ENCODE measurements at places on chromosomes 6 and 20.

DNA sequence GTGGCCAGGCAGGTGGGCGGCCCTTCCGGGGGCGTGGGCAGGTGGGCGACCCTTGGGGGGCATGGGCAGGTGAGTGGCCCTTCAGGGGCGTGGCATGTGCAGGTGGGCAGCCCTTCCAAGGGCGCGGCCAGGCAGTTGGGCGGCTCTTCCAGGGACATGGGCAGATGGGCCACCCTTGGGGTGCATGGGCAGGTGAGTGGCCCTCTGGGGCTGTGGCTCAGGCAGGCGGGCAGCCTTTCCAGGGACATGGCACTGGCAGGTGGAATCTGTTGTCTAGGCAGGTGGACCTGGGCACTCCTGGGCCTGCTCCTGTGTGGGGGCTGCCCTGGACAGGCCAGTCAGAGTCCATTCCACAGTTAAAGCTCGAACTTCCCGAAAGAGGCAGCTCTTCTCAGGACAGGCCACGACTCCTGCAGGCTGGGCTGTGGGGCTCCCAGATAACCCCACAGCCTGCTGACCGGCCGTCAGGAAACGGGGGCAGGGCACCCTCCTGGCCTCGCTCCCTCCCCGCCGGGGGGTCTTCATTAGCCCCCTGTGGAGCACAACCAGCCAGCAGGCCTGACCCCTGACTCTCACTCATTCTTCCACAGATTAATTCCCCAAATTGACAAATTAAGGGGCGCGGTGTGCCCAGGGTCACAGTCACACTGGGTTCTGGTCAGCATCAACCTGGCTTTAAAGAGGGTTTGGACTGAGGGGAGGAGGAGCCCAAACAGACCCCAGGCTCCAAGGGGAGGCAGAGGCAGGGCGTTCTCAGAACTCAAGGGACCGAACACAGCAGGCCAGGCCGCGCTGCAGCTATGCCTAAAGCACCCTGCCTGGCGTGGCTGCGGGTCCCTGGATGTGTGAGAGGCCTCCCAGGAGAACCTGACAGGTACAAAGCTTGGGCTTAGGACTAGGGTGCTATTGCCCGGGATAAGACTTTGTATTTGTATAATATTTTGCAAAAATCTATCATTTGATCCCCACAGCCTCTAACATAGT is 130.0 kb downstream of the DLL1 start:
- DNase-seq, result no peak

- no peak for DNase-seq
Observed at GRCh38 chr6:142306736-142307135, 4.9 kb downstream of the ADGRG6 start.

GRCh38 chr20:19903168-19903811 is 113.9 kb upstream of the NAA20 start:
- DNase-seq, result no peak

GRCh38 chr6:9095137-9095536 is 659.8 kb upstream of the SLC35B3 start:
- no peak for DNase-seq

- no peak for DNase-seq
Observed at GRCh38 chr6:48567016-48567415, 456.0 kb upstream of the PTCHD4 start.

DNA sequence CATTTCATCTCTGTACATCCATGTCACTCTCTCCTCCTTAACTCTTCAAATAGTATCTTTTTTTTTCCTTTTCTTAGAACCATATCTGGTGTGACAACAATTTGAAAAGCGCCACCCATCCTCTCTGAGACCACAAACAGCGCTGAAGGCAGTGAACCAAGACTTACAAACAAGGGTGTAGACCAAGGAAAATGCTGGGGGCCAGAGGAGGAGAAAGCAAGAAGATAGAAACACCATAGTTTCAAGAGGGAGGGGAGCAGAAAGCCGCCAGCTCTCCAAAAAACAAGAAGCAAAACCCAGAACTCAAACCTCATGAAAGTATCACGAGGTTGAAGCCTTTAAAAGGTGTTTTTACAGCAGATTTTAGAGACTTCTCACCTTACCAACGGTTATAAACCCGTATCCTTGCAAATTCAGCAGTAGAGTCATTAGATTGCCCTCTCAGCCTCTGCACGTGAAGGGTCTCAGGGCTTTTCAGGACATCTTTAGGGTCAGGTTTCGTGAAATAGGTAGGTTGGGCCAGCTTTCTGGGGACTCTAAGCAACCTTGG is 13.3 kb upstream of the RIPOR2 start:
- no peak for DNase-seq

GRCh38 chr6:42740725-42741124 is 5.2 kb downstream of the TBCC start:
- no peak for DNase-seq

DNA sequence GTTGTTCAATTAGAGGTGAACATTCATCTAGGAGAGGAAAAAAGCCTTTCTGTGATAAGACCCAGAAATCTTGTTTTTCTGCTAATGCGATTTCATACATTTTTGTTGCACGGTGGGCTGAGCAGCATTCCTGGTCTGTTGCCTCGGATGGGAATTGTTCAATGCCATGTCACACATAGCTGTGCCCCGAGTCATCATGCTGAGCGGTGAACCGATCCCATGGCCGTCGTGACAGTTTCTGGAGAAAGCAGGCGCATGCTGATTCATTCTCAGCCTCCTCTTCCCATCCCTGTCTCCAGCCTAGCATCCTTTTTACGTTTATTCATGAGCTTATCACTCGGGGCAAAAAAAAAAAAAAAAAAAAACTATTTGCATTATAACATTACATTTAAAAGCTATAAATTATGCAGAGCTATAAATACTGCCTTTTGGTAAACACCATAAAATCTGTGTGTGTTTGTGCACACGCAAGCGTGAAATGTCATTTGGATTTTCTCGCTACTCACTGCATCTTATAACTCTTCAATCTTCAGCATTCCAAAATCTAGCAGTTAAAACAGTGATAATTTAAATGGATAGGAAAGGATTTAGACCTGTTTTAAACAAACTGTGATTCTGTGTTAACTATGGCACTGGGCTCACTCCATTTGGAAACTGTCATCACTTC is 58.9 kb upstream of the IFNGR1 start:
- DNase-seq, result no peak

DNA sequence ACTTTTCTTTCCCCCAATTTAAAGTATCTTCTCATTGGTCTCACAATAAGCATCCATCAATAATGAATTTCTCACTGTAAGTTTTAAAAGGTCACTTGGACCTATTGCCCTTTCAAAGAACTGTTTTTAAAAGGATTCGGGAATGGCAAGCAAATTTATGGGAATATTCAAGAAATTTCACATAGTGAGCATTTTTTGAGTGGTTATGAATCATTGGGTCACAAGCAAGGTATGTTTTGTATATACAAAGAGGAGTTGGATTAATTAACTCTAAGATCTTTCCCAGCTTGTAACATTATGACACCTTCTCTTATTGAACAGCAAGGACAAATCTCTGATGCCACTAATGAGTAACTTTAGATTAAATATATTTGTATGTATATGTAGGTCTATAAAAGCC is 165.0 kb downstream of the MOXD1 start:
- DNase-seq, result no peak

GRCh38 chr6:143150281-143150680 is 89.6 kb downstream of the AIG1 start:
- no peak for DNase-seq

GRCh38 chr6:11367638-11368199 is 135.3 kb upstream of the NEDD9 start:
- DNase-seq, result no peak

- no peak for DNase-seq
Observed at GRCh38 chr6:3961581-3962215, 112.5 kb downstream of the FAM50B start.

DNA sequence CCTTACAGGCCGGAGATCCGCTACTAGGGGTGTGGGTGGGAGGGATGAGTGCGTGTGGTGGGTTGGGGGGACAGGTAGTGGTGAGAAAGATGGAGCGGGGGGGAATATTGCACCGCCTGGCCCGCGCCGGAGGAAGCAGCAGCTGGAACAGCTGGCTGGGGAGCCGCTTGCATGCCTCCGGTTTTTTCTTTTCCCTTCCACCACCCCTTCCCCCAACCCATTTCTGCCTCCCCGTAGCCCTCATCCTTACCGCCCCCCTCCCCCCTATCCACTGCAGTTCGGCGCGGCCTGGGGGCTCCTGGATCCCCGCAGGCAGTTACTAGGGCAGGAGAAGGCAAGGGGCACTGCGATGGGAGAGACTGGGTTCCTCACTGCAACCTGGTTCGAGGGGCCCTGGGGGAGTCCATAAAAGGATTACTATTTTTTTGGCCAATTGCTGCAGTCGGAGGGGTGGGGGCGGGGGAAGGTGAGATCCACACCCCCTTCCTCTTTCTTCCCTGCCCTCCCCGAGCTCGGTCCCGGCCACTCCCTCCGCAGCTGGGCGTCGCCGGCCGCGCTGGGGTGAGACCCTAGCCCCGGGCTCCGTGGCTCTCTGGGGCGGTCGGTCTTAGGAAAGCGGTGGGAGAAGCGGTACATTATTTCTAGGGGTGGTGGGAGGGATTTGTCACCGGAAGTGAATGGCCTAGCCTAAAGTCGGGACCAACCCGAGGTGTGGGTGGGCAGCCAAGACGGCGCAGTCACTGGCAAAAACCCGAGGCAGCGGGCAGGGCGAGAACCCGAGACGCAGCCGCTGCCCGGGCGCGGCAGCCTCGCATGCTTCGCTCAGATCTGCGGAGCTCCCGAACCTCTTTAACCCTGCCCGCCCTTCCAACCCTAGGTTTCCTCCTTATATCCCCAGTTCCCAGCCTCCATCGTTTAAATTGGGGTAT is 824 bp upstream of the TBCC start:
- DNase-seq, result peak; percentile 81

DNA sequence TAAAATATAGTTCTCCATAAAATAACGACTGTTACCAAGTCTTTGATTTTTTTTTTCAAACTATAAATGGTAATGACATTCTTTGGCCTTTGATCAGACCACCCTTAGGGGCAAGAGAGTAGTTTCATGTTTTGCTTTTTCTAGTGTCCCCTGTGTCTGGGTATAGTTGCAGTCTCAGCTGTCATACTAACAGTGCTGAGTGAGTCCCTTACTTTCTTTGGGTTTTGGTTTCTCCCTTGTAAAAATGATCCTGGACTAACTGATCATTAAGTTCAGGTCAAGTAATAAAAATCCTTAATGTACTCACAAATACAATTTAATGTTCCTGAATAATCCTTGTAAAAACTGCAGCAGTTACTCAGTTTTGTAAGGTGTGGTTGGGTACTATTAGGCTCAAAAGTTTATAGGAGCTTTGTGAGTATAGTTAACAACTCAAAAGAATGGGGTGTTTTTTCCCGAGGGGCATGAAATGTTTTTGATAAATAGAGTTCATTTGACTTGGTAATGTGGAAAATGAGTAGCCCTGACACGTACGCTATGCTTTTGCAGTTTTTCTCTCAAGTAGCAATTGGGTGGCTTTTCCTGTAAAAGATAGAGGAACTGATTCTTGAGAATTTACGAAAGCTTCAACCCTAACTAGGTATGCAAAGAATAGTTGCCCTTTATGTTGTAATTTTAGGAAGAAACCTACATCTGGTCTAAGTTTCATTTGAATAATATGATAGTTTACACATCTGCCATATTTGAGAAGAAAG is 6.2 kb downstream of the PTPN1 start:
- DNase-seq, result no peak

- DNase-seq, result no peak
Observed at GRCh38 chr20:49808753-49809152, 3.9 kb upstream of the SLC9A8 start.

GRCh38 chr20:59752101-59752586 is 147.8 kb downstream of the PHACTR3 start:
- DNase-seq, result no peak

GRCh38 chr20:59246691-59247400 is 53.6 kb upstream of the EDN3 start:
- no peak for DNase-seq

GRCh38 chr6:122449069-122449468 is 22.5 kb downstream of the SERINC1 start:
- DNase-seq, result no peak

- peak; percentile 39 for DNase-seq
Observed at GRCh38 chr20:37564388-37565133, 36.9 kb upstream of the BLCAP start.

- DNase-seq, result no peak
Observed at GRCh38 chr6:153425536-153425935, 294.5 kb upstream of the RGS17 start.

DNA sequence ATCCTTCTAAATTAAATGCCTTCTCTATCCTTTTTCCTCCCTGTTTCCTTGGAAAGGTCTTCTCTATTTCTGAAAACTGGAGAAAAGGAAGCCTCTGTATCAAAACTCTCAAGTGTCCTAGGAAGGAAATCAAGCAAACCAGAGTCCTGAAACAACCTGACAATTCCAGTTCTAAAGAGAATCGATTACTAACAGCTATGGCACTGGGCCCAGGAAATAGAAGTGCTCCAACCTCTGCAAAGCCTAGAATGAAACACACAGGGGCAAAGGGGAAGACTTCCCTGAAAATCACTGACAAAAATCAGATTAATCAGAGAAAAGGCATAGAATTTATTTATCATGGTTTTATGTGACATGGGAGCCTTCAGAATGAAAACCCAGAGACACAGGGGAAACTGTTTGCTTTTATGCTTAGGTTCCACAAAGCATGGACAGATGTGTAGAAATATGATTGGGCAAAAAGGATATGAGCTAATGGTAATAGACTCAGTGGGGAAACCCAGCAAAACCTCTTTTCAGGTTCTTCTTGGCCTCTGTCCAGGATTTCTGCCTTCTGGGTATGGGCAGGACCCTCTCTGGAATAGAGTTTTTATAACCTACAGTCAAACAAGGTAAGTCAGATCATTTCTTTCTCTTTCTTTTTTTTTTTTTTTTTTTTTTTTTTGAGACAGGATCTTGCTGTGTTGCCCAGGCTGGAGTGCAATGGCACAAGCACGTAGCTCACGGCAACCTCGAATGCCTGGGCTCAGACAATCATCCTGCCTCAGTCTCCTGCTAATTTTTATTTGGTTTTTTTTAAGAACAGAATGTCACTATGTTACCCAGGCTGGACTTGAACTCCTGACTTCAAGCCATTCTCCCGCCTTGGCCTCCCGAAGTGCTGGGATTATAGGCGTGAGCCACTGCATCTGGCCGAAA is 91.7 kb downstream of the CD24 start:
- no peak for DNase-seq

DNA sequence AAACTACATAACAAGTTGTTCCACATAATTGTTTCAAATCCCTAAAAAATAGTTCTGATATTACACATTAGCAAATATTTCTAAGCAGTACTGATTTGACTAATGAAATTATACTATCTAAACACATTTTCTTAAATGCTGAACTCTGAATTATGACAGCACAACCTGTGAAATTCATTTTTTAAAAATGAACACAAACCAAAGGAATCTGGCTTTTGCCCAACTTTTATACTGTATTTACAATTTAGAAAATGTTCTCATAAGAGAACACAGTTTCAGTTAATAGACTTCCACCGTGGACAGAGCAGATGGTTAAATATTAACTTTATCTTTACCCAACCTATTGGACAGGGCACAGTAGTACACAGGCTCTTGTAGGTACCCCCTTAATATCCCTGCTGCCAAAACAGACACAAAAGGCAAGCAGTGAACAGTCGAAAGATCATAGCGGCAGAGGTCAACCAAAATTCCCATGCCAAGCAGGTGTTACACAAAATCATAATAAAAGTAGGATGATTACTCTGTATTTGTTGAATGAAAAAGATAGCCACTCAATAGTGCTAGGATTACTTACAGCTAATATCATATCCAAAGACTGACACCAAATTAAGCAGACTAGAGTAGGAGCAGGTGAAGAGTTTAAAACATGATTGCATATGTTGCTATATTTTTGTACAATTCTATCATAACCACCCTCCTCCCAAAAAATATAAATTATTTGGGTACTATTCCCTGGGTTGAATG is 122.5 kb downstream of the RNGTT start:
- no peak for DNase-seq
